Stimulated activated CD4-positive, alpha-beta T cell treated with anti-CD3 and anti-CD28 coated beads, Interleukin-4, amount 100 ng/mL, for 24 hours (primary cell): ENCODE measurements at places on chromosomes 4 and X.

DNA sequence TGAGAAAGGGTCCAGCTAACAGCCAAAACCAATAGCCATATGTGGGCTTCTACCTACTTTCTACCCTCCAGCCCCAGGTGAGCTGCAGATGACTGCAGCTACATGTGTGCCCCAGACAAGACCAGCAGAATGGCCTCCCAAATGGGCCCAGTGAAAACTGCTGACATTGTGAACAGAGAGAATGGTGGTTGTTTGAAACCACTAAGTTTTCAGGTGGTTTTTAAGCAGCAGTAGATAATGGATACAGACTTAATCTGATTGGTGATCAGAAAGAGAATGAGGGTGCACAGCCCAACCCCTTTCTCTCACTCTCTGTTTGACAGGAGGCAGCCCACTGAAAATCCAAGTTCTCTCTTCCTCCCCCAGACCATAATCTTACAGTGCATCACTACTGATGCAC, 42.5 kb upstream of the BBS12 start:
- peak; percentile 26 for DNase-seq

GRCh38 chrX:71111141-71111843, at the start of gene IL2RG:
Gene IL2RG, minus strand, starts transcription at chrX:71111577. Its CDS starts 38 bp downstream, at chrX:71111539.
- peak; percentile 80 for DNase-seq

GRCh38 chr4:6464842-6465588, 7.4 kb downstream of the PPP2R2C start:
- no peak for DNase-seq

DNA sequence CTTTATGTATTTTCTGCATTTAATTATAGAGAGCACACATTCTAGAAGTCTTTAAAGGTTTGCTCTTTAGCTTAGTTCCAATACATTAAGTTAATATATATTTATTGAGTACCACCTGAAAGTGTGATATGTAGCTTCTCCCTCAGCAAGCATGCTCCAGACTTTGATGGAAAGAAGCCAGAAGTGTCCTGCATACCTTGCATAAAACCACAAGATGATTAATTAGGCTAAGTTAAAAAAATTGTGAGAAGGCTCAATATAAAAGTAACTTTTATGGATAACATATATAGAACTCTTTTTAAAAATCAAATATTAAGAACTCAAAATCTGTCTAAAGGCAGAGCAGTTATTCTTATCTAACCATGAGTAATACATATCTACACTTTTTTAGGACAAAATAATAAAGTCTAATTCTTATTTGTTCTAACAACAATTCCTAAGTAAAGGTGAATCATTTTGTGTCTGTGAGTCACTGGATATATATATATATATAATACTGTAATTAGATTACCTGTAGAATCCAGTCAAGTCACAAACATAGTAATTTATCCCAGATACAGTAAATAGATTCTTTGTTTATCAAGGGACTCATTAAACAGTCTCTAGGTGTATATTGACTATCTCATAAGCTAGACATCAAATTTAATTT, 51.2 kb downstream of the INTS12 start:
- DNase-seq, result no peak

- no peak for DNase-seq
Measured at GRCh38 chr4:99677161-99677560, 19.5 kb upstream of the C4orf54 start.
